ENCODE measurements at places on chromosomes 6 and 20. TPM values are rescaled to one million over a fixed set of nuclear protein-coding genes. Genes with fewer than 3 reads are reported as not detected.

- DNase-seq = peak; percentile 84
These were observed 179.0 kb upstream of the FOXA2 start for GRCh38 chr20:22763257-22763906.

Gene TENT5A
- total RNA-seq = 35.2 TPM

GRCh38 chr6:39301606-39302005 lies 12.6 kb downstream of the KCNK17 start:
- no peak for DNase-seq

GRCh38 chr20:45779011-45779915 lies 12.4 kb downstream of the WFDC3 start:
- no peak for DNase-seq

DNA sequence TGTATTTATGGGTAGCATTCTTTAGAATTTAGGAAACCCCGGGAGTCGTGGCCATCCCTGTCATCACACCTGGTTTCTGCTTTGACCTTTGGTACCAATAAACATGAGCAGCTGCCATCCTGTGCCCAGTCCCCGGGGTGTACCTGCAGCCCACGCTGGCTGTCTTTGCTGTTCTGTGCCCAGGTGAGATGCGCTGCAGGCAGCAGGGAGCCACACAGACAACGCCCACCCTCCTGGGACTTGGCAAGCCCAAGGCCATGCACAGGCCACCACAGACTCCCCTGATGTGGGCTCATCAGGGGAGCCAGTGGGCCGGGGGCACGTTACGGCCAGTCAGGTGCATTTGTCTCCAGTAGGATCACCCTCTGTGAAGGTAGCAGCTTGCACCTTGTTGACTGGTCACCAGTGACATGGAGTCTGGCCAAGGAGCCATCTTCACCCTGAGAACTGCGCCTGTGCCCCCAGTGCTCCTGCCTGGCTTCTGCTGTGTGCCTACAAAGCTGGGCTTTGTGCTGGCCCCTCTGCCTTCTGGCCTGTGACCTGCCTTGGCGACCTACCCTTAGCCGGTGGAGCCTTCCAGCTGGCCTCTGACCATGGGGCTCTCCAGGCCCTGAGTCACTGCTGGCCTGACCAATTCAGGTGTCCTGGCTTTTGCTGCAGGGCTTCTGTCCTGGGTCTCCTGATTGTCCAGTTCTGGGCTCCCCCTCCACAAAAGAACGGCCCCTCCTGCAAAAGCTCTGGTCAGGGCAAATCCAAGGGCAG lies 14.2 kb upstream of the UNC93A start:
- no peak for DNase-seq

- DNase-seq = no peak
These were observed 41.7 kb upstream of the PRELID3B start for GRCh38 chr20:59084041-59084850.

Gene NUP43
- total RNA-seq = 23.2 TPM

- no peak for DNase-seq
These were observed 24.8 kb downstream of the EPB41L1 start for GRCh38 chr20:36179170-36179945.

DNA sequence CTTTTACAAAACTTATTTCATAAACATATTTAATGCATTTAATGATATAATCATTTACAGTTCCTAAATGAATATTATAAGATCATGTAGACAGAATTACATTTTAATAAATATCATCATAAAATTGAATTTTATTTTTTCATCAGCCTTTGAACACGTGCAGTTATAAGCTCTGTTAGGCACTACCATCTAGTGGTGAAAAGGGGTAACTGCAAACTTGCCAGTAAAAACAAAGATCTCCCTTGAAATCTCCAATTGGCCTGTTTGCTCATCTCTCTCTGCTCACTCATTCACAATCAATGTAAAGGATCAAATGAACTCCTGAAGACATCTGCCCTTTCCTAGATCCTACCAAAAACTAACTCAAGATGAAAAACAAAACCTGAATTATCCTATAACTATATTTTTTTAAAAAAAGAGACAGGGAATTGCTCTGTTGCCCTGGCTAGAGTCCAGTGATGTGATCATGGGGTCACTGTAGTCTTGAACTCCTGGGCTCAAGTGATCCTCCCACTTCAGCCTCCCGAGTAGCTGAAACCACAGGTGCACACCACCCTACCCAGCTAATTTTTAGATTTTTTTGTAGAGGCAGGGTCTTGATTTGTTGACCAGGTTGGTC lies 31.7 kb downstream of the SAMHD1 start:
- DNase-seq = no peak

Gene GSTA2
- not detected for total RNA-seq

DNA sequence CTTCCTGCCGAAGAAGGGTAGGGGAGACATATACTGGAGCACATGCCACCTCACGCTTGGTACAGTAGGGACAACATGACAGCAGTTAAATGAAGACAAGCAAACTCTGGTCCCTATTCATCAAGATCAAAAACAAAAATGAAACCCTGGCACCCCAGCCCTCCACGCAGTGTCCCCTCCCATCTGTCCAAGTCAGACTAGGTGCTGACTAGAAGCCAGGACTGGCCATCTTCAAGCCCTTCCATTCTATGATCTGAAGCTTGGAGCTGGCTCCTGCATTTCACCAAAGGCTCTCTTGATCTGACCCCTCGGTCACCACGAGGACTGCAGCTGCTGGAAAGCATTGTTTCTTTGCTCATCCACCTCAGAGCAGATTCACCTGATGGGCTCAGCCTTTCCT lies 158.9 kb upstream of the GGTLC1 start:
- DNase-seq = no peak

Gene KHDRBS2
- 0.16 TPM for total RNA-seq

Gene APOM
- total RNA-seq = 1.4 TPM

Gene TP53TG5
- total RNA-seq = 2.2 TPM

Gene NR2E1
- total RNA-seq = 0.08 TPM

Gene MUC21
- total RNA-seq = not detected

Measured in cardiac septum (tissue), 1 donor.